Stimulated activated naive B cell treated with anti-CD40 and anti-IgM and Interleukin-4, amounts not matched to agents 10 μg/mL and 1 μg/mL and 100 μg/mL, for 72 hours (primary cell): ENCODE measurements at places on chromosomes 13 and 19.

DNA sequence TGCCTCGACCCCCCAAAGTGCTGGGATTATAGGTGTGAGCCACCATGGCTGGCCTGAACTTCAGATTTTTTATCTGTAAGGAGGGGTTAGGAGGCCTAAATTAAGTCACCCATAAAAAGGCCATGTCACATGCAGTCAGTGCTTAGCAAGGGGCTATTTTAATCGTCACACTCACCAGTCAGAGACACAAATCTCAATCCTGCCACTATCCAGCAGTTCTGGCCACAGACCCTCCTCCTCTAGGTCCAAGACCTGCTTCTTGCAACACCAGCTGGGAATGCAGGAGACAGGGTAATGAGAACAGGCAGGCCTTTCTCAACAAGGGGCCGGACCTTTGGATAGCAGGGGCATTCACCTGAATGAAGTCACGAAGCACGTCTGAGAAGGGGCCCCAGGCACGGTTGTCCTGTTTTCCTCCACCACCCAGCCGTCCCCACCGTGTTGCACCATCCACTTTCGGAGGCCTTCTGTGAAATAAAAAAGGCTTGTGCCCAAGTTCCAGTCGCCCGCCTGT is 1.4 kb downstream of the FBXO27 start:
- no peak for DNase-seq

DNA sequence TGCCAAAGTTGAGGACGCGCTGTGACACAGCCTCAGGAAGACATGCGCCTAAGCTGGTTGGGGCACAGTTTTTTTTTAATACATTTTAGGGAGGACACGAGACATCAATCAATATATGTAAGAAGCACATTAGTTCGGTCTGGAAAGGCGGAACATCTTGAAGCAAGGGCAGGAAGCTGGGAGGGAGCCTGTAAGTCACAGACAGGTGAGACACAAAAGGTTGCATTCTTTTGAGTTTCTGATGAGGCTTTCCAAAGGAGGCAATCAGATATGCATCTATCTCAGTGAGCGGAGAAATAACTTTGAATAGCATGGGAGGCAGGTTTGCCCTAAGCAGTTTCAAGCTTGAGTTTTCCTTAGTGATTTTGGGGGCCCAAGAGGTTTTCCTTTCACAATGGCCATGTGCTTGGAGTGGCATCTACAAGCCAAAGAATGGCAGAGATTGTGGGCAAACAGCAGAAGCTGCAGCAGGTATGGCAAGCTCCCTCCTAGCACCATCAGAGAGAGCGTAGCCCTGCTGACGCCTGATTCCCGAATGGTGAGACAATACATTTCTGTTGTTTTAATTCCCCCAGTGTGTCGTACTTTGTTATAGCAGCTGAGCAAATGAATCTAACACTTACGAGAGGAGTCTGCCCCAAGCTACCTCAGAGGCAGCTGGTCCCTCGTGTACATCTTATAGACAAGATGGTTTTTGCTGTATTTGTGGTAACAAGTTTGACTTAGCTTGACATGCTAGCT is 99.5 kb upstream of the TMTC4 start:
- DNase-seq = no peak

- DNase-seq = no peak
Observed at GRCh38 chr19:28632371-28633080, 580.4 kb downstream of the UQCRFS1 start.

DNA sequence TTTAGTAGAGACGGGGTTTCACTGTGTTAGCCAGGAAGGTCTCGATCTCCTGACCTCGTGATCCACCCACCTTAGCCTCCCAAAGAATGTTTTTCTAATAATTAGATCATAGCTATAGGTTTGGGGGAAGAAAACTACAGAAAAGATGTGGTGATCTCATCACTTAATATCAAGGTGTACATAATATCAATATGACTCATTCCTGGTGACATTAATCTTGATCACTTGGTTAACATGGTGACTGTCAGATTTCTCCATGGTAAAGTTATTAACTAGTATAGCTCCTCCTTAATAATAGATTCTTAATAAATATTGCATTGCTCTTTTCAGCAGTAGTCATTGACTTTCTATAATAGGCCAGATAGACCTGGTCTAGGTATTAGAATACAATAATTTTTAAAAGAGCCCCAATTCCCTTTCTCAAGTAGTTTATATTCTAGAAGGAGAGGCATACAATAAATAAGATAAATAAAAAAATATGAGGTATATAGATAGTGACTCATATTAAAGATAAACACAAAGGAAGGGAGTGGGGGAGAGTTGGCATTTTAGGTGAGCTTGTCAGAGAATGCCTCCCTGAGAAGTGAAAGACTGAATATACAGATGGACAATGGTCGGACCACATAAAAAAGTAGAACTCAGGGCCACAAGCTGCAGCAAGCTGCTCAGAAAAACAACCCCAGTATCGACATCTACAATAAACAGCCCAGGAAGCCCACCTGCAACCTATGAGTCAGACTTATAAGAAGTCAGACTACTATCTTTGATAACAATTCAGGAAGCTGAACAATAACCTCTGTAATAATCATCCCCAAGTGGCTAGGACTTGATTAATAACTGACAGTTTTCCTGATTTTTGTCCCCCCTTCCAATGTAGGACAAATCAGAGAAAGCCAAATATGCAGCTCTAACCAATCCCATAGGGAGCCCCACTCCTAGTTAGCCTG is 210.8 kb downstream of the RFC3 start:
- no peak for DNase-seq

GRCh38 chr19:54147676-54148075 is 10.1 kb downstream of the CNOT3 start:
- DNase-seq = no peak

DNA sequence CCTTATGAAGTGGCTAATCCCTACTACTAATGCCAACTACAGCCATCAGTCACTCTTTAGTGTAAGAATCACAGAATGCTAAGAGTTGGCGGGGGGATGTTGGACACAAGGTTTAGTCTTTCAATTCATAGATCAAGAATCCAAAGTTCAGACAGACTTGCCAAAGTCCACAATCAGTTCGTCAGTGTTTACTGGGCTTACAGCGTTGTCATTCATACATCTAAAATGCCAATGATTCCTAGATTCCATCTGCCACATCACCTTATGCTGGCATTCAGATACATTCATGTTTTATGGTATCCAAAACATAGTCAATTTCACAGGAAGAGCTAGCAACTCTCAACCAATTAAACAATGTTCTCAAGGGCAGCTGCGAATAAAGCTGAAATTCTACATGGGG is 18.1 kb downstream of the RCBTB2 start:
- DNase-seq = no peak
